ENCODE measurements at places on chromosomes 2 and 18. TPM values are rescaled to one million over a fixed set of nuclear protein-coding genes. Genes with fewer than 3 reads are reported as not detected.

The RGPD4 gene
- not detected for total RNA-seq

DNA sequence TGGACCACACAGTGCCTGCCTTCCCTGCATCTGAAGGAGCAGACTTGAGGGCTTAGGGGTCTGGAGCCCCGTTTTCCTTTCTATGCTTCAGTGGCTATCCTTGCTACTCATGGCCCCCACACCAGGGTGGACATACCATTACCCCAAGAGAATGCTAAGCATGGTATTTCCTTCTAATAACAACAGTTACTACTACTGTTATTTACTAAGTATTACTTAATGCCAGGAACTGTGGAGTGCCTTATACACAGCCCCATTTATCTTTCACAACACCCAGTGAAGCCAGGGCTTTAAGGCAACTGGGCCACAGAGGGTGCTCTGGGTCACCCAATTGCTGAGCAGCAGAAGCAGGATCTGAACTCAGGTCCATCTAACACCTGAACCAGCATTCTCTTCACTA, 5.8 kb upstream of the PAX8 start:
- no peak for DNase-seq

- DNase-seq: no peak
These were observed 340.4 kb upstream of the MMADHC start for GRCh38 chr2:149928011-149928410.

GRCh38 chr2:128622955-128623620, 304.4 kb upstream of the HS6ST1 start:
- no peak for DNase-seq

GRCh38 chr2:59585655-59586054, 967.8 kb downstream of the BCL11A start:
- no peak for DNase-seq

DNA sequence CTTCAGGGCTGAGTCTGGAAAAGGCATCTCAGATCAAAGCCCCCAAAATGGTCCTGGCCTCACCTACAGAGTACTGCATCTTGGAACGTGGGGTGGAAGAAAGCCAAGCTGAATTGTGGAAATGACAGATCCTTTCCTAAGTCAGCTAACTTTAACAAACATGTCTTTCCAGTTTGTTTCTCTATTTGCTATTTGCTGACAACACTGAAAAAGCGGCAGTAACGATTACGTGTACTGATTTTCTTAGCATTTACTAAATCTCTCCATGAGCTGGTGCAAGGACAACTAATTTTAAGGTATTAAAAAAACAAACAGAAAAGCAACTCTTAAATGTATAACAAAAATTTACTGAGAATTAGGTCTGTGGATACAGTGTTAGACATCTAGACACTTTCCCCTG, 1.1 kb downstream of the HIBCH start:
- no peak for DNase-seq
